Ascending aorta (tissue), 2 donors: ENCODE measurements at places on chromosomes 16 and 17. TPM values are rescaled to one million over a fixed set of nuclear protein-coding genes. Genes with fewer than 3 reads are reported as not detected.
A peak's percentile ranks its signal among the peaks of the same experiment; 100 is the strongest.

KRT25 gene
- not detected for total RNA-seq

NETO2 gene
- total RNA-seq = 5.9 TPM

GID4 gene
- total RNA-seq = 8.3 TPM

TAC4 gene
- not detected for total RNA-seq

SENP3 gene
- 92.0 TPM for total RNA-seq

CTRB2 gene
- total RNA-seq = not detected

ENPP7 gene
- 2.2 TPM for total RNA-seq

KRTAP3-1 gene
- total RNA-seq = not detected

WNK4 gene
- not detected for total RNA-seq

KRTAP2-3 gene
- not detected for total RNA-seq

TVP23A gene
- total RNA-seq = not detected

CALB2 gene
- total RNA-seq = 0.64 TPM

DNA sequence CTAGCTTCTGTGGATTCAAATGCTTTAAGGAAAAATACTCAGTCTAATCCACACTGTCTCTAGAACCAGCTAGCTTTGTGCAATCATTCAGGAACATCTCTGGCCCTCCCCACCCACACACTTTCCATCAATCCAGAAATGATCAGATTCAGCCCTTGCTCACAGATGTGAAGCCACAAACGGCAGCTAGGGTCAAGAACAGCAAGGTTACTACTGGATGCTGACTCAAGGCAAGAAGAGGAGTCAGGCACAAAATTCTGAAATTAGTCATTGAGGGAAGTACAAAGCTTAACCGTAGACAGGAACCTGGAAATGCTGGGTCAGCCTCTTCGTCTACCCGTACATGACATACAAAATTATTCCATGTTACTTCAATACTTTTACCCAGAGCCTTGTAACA, 174.6 kb downstream of the CDH13 start:
- no peaks in the 10 kb centered on the region for H3K27me3 ChIP-seq
- H3K4me1 ChIP-seq = no peaks in the 10 kb centered on the region
- no peak overlapping the region for H3K4me3 ChIP-seq
- no peaks in the 10 kb centered on the region for H3K36me3 ChIP-seq
- DNase-seq = no peak

DNA sequence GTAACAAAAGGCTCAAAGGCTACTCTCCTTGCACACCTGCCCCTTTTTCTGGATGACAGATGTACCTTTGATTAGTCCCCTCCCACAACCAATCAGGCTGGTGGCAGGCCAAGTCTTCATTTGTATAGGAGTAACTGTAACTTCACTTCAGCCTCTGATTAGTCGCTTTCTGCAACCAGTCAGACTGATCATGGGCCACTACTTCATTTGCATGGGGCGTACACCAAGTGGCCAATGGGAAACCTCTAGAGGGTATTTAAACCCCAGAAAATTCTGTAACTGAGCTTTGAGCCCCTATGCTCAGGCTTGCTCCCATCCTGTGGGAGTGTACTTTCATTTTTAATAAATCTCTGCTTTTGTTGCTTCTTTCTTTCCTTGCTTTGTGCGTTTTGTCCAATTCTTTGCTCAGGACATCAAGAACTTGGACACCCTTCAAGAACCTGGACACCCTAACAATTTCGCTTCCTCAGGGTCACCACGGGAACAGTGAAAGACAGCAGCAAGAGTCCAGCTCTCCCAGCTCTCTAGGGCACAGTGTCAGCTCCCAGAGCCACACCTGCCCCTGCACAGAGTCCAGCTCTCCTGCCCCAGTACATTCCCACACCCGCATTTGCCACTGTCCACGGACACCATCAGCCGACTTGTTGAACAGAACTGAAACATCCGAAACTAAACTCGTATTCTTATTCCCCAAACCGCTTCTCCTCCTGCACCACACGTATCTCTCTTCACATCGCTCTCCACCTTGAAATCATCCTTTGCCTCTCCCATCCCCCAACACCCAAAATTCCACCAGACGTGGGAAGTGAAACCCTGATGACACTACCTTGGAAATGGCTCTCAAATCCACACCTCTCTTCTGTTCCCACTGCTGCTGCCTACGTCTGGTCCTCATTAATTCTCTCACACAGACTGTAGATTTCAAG, 53.4 kb downstream of the ABCC12 start:
- no peaks in the 10 kb centered on the region for H3K4me1 ChIP-seq
- no peak overlapping the region for H3K4me3 ChIP-seq
- H3K36me3 ChIP-seq = no peaks in the 10 kb centered on the region

- no peak overlapping the region for H3K4me3 ChIP-seq
- no peaks in the 10 kb centered on the region for H3K27me3 ChIP-seq
- no peaks in the 10 kb centered on the region for H3K36me3 ChIP-seq
- peak overlapping the region; percentile 87 for H3K27ac ChIP-seq
- peak; percentile 57 for DNase-seq
- H3K4me1 ChIP-seq = peaks cover 40% of the 10 kb centered on the region
Observed at GRCh38 chr17:83201206-83202001, 122.0 kb downstream of the METRNL start.

DNA sequence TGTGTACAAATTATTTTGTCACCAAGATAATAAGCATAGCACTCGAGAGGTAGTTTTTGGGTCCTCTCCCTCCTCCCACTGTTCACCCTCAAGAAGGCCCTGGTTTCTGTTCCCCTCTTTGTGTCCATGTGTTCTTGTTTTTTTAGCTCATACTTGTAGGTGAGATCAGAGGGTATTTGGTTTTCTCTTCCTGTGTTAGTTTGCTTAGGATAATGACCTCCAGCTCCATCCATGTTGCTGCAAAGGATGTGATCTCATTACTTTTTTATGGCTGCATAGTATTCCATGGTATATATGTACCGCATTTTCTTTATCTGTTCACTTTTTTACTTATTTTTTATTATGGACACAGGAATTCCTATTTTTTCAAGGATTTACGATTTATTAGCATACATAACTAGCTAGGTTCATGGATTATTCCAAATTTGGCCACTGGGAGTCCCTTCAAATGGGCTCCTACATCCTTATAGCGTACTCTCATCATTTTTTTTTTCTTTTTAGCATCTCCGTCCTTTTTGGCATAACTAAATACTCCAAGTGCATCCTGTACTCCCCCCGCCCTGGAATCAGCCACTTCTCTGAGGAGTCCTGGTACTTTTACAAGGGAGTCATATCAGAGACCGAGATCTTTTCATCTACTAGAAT, 7.3 kb downstream of the TADA2A start:
- H3K4me1 ChIP-seq = no peaks in the 10 kb centered on the region
- DNase-seq = no peak
- peaks cover 52% of the 10 kb centered on the region for H3K36me3 ChIP-seq
- H3K27me3 ChIP-seq = no peaks in the 10 kb centered on the region

DNA sequence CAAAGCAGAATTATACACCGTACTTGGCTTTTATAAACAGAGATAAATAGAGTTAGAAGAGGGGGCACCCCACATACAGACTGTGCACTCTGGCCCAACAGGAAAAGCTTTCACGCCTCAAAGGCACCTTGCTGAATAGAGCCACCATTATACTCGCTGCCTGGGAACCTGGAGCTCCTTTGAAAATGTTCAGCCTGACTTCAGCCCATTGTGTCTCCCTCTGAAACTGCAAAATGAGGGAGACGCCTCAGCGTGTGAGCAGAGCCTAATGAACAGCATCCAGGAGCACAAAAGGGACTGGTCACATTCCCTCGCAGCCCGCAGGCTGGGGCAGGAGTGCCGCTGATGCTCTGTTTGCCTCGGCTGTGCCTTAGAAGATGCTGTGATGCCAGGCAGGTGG, 46.3 kb downstream of the ABCC12 start:
- no peaks in the 10 kb centered on the region for H3K36me3 ChIP-seq
- H3K27ac ChIP-seq = no peak overlapping the region
- DNase-seq = no peak
- H3K4me1 ChIP-seq = no peaks in the 10 kb centered on the region

- peak overlapping the region; percentile 93 for H3K27ac ChIP-seq
- peaks cover 29% of the 10 kb centered on the region for H3K36me3 ChIP-seq
- peak overlapping the region; percentile 58 for H3K4me3 ChIP-seq
- no peaks in the 10 kb centered on the region for H3K27me3 ChIP-seq
- DNase-seq = no peak
- H3K4me1 ChIP-seq = peaks cover 53% of the 10 kb centered on the region
Observed at GRCh38 chr17:48547808-48548522, 3.1 kb upstream of the HOXB2 start.

GRCh38 chr17:42188749-42189650, 3.7 kb upstream of the HCRT start:
- no peaks in the 10 kb centered on the region for H3K36me3 ChIP-seq
- H3K4me3 ChIP-seq = no peak overlapping the region
- peaks cover 12% of the 10 kb centered on the region for H3K4me1 ChIP-seq
- no peaks in the 10 kb centered on the region for H3K27me3 ChIP-seq
- no peak overlapping the region for H3K27ac ChIP-seq

DNA sequence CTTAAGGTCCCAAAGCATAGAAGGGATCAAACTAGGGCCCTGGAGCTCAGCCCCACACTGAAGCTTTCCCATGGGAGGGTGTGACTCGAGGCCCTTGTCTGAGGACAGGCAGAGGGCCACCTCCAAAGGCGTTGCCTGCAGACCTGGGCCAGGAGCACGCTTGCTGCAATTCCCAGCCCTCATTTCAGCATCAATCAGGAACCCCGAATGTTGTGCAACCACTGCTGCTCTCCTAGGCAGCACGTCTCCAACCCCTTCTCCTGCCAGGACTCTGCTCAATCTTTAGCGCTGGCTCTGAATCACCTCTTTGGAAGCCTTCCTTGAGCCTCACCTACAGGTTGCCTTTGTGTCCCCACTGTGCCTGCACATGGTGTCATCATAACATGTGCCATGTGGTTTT, 14.0 kb upstream of the ATP2C2 start:
- no peak overlapping the region for H3K4me3 ChIP-seq
- H3K27me3 ChIP-seq = no peaks in the 10 kb centered on the region
- H3K27ac ChIP-seq = no peak overlapping the region
- DNase-seq = no peak
- H3K4me1 ChIP-seq = no peaks in the 10 kb centered on the region
- no peaks in the 10 kb centered on the region for H3K36me3 ChIP-seq

DNA sequence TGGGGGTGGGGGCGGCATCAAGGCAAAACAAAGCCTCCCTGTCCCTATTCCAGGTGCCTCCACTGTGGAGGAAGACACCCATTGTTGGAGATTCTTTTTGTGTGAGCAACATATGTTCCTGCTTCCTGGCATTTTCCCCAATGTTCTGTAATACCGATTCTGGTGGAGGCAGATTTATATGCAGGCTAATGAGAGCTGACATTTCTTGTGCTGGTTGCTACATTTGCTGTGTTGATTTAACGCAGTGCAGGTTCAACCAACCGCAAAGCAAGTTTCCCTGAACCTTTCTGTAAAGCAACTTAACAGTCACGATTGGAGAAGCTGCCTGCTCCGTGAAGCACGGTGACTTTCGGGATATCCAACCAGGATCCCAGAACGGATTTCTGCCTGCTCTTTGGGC, 260.5 kb downstream of the CBLN1 start:
- H3K36me3 ChIP-seq = no peaks in the 10 kb centered on the region
- H3K27ac ChIP-seq = no peak overlapping the region
- DNase-seq = no peak
- H3K4me3 ChIP-seq = no peak overlapping the region

- DNase-seq = no peak
- no peak overlapping the region for H3K4me3 ChIP-seq
- H3K27me3 ChIP-seq = no peaks in the 10 kb centered on the region
- no peaks in the 10 kb centered on the region for H3K36me3 ChIP-seq
- peaks cover 33% of the 10 kb centered on the region for H3K4me1 ChIP-seq
Observed at GRCh38 chr17:41777574-41778188, 8.8 kb downstream of the JUP start.

- no peaks in the 10 kb centered on the region for H3K36me3 ChIP-seq
- peaks cover 7% of the 10 kb centered on the region for H3K4me1 ChIP-seq
- no peaks in the 10 kb centered on the region for H3K27me3 ChIP-seq
Observed at GRCh38 chr16:46688101-46688653, 801 bp downstream of the VPS35 start.

GRCh38 chr17:431494-431893, 78.9 kb upstream of the RPH3AL start:
- no peaks in the 10 kb centered on the region for H3K27me3 ChIP-seq
- H3K4me3 ChIP-seq = no peak overlapping the region
- no peaks in the 10 kb centered on the region for H3K4me1 ChIP-seq
- H3K27ac ChIP-seq = no peak overlapping the region

- H3K36me3 ChIP-seq = no peaks in the 10 kb centered on the region
- no peak overlapping the region for H3K4me3 ChIP-seq
Observed at GRCh38 chr17:44637066-44637465, 19.2 kb upstream of the MEIOC start.

GRCh38 chr16:88596483-88596882, 26.3 kb downstream of the ZC3H18 start:
- no peak overlapping the region for H3K27ac ChIP-seq
- no peak for DNase-seq
- no peaks in the 10 kb centered on the region for H3K27me3 ChIP-seq

DNA sequence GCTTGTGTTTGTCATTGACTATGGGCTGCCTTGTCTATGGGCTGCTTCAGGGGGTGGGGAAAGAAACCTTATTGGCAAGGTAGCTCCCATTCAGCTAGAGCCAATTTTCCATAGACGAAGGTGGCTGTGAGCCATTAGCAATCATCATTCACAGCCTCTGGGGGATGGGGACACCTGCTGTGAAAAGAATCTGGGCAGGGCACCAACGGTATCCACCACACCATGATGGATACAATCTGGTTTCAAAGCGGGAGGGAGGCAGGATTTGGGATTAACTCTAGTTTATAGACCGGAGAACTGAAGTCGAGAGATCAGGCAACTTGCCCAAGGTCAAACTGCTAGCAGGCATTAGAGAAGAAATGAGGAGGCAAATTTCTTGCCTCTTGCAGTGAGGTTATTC, 182.3 kb downstream of the SHISA9 start:
- H3K27ac ChIP-seq = no peak overlapping the region
- no peaks in the 10 kb centered on the region for H3K36me3 ChIP-seq
- no peak for DNase-seq
- no peak overlapping the region for H3K4me3 ChIP-seq
- no peaks in the 10 kb centered on the region for H3K27me3 ChIP-seq
- H3K4me1 ChIP-seq = no peaks in the 10 kb centered on the region

DNA sequence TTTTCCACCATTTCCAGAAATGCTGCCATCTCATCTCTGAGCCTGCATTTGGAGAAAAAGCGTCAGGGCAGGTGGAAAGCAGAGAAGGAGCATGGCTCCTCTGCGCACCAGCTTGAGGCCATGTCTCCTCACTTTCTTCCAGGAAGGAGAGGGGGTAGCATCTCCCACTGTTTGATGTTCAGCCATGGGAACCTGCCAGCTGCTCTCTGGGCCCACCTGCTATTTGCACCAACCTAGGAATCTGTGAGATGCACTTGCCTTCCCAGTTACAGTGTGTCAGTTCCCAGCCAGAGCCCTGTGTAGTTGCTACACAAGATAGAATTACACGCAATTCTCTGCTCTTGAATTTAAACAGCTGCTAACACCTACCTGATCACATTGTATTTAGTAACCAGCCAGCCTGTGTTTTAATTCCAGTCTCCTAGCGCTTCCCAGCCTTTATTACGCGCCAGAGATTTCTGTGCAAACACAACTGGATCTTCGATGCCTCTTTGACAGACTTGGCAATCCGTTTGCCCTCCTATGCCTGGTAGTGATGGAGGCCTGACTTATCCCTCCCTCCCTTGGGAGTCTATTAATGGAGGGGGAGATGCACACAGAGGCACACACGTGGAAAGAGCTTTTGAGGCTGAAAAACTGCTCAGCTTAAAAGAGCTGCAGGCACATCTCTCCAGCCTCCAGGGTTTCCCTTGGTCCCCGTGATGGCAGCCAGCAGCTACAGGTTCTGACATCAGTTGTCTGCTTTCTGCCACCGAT, 98.1 kb upstream of the SEC14L1 start:
- H3K36me3 ChIP-seq = no peaks in the 10 kb centered on the region
- no peaks in the 10 kb centered on the region for H3K4me1 ChIP-seq
- no peak for DNase-seq
- H3K4me3 ChIP-seq = no peak overlapping the region

GRCh38 chr16:22424161-22424937, 49.9 kb upstream of the CDR2 start:
- peaks cover 15% of the 10 kb centered on the region for H3K4me1 ChIP-seq
- peak overlapping the region; percentile 87 for H3K27ac ChIP-seq
- H3K36me3 ChIP-seq = peaks cover 32% of the 10 kb centered on the region
